ENCODE measurements at places on chromosomes 2 and 18.

DNA sequence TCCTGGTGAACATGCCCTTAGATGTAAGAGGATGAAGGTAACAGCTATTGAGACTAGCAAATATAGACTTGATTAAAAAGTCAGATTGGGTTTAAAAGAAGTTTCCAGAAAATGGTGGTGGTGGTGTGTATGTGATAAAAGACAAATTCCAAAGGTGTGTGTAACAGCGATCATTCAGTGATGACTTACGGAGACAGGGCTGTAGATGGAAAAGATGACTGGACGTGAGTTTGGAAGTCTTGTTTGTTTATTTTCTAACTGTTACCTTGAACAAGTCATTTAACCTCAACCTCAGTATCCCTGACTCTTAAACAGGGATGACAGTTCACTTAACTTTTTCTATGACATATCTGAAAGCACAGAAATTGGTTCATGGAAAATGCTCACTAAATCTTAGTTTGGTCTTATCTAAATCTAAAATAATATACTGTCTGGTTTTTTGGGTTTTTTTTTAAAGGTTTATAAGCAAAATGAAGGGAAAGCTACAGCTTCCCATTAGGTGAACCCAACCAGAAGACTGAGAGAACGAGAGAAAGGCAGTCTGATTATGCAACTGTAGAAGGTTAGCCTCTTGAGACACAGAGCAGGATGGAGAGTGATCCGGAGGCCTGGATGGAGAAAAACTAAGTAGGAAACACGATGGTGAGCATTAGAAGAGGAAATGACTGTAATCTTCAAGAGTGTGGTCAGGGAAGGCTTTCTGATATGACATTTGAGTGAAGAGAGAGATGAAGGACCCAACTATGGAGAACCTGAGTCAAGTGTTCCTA lies 71.9 kb downstream of the TCF4 start:
- peak; percentile 91 for DNase-seq

- no peak for DNase-seq
Observed at GRCh38 chr2:10490806-10491291, 42.7 kb upstream of the ODC1 start.

DNA sequence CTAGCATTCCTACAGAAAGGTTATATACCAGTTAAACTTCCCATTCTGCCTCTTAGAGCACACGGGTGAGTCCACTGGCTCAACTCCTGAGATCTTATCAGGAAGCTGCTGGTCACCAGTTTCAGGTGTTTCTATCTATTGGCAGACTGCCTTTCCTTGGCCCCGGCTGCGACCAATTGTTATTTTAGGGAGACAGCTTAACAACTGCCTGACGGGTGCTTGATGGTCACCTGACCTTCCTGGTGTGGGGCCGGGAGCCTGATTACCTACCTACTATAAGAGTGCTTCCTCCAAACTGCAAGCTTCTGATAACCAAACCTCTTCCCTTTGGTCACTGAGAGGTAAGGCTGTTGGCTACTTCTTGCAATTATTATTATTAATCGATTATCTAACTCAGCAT lies 122.1 kb upstream of the XIRP2 start:
- DNase-seq: no peak

DNA sequence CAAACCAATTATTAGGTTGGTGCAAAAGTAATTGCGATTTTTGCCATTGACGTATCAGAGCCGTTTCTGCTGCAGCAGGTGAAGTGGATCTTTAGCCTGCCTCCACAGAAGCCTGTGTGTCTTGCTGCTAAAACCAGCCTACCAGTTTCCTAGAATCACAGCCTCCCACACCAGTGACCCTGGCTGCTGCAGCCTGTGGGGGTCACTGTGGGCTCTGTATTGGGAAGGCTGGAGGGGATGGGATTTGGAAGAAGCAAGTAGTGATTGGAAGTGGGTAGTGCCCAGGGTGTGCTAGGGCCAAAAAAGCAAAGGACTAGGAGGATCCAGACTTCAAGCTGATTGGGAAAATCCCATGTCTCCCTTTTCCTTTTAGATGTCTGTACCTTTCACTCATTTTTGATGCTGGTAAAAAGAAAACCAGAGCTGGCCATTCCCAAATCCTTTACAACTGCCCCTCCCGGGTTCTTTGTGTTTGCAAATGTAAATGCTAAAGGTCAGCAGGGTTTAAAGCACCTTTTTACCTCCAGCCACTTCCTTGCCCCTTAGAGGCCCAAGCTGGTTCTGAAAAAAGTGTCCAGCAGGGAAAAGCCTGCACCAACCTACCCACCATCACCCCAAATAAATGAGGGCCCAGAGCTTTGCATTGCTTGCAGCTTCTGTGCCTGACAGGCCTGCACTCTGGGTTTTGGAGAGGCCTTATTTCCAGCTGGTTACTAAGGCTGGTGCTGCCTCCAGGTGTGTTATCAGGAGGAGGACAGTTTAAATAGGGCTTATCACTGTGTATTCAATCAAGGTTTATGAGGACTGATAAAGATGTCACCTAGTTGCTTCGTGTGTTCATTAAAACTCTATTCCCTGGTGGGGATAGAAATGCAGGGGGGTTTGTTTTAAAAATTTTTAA lies 172.0 kb downstream of the MIB1 start:
- no peak for DNase-seq

GRCh38 chr18:78611201-78611800 lies 368.3 kb upstream of the SALL3 start:
- DNase-seq: no peak

- no peak for DNase-seq
Observed at GRCh38 chr2:11377928-11378545, 33.6 kb upstream of the ROCK2 start.

- peak; percentile 31 for DNase-seq
Observed at GRCh38 chr2:109162999-109163398, 34.0 kb downstream of the SH3RF3 start.

DNA sequence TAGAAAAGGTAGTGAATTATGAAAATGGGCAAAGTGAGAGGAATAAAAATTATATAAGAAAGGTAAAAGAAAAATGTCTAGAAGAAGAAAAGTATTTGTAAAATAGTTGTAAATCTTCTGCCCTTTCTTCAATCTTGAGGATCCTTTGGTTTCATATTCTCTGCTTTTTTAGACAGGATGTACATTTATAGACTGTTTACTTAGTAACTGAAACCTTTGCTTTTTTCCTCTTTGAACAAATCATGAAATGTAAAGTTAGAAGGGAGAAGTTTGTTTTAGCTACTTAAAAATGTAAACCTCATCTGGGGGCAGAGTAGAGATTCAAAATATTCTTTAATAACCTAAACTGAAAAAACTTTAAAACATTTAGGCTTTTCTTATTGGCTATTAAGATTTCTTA lies 150.4 kb upstream of the ITGA4 start:
- peak; percentile 44 for DNase-seq

GRCh38 chr2:65479524-65479923 lies 47.1 kb upstream of the SPRED2 start:
- no peak for DNase-seq

GRCh38 chr2:166224197-166224596 lies 96.4 kb upstream of the SCN1A start:
- no peak for DNase-seq

GRCh38 chr2:118668431-118669424 lies 178.7 kb downstream of the EN1 start:
- peak; percentile 93 for DNase-seq

DNA sequence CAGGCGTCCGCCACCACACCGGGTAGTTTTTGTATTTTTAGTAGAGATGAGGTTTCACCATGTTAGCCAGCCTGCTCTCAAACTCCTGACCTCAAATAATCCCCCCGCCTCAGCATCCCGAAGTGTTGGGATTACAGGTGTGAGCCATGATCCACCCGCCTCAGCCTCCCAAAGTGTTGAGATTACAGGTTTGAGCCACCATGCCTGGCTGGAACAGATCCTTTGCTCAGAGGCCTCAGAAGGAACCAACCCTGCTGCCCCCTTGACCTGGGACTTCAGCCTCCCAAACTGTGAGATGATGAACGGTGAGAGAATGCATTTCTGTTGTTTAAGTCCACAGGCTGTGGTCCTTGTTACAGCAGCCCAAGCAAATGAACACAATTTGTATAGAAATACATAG lies 67.0 kb downstream of the NCAPH start:
- no peak for DNase-seq

- no peak for DNase-seq
Observed at GRCh38 chr18:49662506-49662905, 100.6 kb downstream of the LIPG start.

- DNase-seq: no peak
Observed at GRCh38 chr2:54724560-54725342, 1.3 kb downstream of the EML6 start.

DNA sequence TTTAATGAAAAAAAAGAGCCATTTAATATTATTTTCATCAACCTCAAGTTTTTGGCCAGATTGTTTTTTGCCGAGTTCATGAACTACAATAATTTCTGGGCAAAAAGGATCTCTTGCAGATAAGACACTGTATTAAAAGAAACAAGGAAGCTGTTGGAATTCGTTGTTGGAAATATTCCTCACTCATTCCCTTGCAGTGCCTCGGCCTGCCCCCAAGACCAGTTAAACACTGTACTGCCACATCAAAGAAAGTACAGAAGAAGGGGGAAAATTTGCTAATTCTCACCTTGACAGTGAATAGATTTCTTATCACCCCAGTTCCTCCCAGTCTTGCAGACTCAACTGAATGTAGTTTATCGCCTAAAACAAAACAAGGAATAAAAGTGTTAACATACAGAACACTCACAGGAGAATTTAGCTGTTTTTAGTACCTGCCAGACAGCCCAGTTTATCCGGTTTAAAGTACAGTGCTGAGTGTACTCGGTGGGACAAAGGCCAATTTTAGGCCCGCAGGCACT lies 1.2 kb downstream of the IDH1 start:
- DNase-seq: no peak

DNA sequence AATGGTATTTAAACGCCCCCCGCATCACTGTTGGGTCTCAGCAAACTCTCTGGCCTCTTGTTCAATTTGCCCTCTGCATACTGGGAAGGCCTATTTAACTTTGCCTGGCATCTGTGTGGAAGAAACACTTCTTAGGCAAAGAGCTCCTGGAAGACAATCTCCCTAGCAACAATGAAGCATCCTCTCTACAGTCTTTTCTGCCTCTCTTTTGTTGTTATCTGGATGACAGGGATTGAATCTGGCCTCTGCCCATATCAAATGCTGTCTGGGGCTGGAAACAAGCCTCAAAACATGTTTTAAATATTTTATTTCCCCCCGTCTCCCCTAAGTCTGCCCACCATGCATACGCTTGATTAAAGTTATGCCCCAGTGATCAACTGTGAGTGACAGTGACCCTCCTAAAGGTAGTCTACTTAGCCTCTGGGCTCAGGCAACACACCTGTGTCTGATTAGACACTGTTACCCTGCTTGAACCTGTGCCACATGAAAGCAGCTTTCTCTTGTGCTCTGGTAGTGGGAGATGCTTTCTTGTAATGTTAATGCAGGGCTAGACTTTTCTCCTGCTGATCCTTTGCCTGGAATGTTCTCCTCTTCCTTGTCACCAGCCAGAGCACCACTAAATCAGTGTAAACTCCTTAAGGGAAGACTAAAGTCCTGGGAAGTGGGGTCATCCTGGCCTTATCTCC lies 34.9 kb downstream of the CDC42EP3 start:
- no peak for DNase-seq

DNA sequence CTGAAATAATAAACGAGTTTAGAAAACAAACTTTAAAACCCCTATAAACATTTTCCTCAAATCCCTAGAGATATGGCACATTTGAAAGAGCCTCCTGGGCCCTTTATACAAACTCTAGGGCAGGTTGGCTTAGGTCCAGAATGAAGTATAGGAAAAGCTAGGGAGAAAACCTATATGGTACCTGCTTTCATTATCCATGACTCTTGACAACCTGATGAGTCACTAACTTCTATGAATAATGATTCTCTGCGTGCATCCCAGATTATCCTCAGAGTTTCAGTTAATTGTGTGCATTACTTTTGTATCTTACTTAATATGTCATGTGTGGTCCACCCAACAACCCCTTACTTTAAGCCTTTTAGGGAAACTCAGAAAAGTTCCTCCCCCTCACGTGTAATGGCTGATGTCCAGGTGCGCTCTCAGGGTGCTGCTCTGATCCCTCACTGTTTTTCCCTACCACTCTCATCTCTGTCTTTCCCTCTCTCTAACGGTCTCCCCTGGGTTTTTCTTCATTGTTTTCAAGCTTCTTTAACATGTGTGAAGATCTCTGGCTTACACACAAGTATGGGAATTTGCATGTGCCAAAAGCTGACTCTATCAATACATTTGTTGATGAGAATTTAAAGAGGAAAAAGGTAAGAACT lies 78.5 kb downstream of the LRP1B start:
- no peak for DNase-seq

GRCh38 chr2:140067661-140068060 lies 1287.5 kb upstream of the NXPH2 start:
- DNase-seq: no peak

DNA sequence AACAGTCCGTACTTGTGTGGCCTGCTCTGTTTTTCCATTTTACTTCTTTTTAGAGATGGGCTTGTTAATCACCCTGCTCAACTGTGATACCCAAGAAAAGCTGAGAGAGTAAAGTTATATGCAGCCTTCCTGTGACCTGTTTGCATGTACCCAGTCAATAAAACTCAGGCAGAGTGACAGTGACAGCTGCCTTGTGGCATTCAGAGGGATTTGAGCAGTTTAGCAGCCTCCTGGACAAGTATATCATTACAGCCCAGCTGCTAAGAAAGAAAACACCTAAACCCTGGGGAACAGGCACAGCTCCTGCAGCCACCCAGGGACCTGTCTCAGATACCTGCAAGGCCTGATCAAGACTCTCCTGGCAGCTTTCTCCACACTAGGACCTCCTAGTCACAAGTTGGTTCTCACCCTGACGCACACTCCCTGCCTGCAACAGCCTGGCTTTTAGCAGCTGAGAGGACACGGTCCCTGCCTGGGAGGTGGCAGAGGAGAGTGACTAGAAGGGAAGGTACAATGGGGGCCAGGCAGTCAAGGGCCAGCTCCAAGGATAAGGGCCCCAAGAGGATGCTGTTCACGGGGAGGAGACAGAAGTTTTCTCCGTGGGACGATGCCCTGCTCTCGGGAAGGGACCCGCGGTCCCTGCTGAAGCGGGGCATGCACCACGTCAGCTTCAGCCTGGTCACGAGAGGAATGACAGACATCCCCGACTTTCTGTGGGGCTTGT lies at the start of gene LRRC30:
Gene LRRC30 (plus strand): TSS at position 464 of the 724 bp plus-strand sequence. CDS start 50 bp downstream, at position 514.
- no peak for DNase-seq

DNA sequence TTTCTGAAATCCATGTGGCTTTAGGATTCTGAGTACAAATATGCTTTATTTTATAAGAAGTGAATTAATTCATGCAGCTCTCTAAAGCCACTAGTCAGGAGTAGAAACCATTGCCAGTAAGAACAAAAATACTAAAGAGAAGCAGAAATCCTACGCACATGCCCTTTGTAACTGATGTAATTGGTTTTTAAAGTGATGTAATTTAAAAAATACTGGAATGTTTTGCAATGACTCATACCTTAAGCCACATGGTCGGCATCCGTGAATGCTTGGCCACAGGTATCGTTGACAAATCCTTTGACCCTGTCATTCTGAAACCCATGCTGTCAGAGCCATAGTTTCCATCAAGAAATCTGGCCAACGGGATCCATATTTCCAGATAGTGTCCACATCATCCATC lies 213.3 kb downstream of the ACKR3 start:
- peak; percentile 42 for DNase-seq

GRCh38 chr18:59940068-59940467 lies 40.3 kb downstream of the PMAIP1 start:
- no peak for DNase-seq

- DNase-seq: no peak
Observed at GRCh38 chr2:138470941-138471340, 30.6 kb upstream of the SPOPL start.

- peak; percentile 28 for DNase-seq
Observed at GRCh38 chr2:71466301-71467179, 13.2 kb downstream of the DYSF start.
